Mucosa of gallbladder (tissue), 1 donor: ENCODE measurements at places on chromosomes 7 and 10. TPM values are rescaled to one million over a fixed set of nuclear protein-coding genes. Genes with fewer than 3 reads are reported as not detected.

FOXI2 gene
- total RNA-seq: 0.23 TPM

OPN1SW gene
- not detected for total RNA-seq

MMP21 gene
- total RNA-seq: 0.17 TPM

TUBAL3 gene
- 0.49 TPM for total RNA-seq

HTR5A gene
- total RNA-seq: not detected

CPEB3 gene
- 9.7 TPM for total RNA-seq

XRCC2 gene
- 0.69 TPM for total RNA-seq

ARID5B gene
- 50.6 TPM for total RNA-seq

UCN3 gene
- 0.58 TPM for total RNA-seq

- DNase-seq: peak; percentile 32
Observed at GRCh38 chr7:157250605-157251228, 86.1 kb upstream of the DNAJB6 start.

DNA sequence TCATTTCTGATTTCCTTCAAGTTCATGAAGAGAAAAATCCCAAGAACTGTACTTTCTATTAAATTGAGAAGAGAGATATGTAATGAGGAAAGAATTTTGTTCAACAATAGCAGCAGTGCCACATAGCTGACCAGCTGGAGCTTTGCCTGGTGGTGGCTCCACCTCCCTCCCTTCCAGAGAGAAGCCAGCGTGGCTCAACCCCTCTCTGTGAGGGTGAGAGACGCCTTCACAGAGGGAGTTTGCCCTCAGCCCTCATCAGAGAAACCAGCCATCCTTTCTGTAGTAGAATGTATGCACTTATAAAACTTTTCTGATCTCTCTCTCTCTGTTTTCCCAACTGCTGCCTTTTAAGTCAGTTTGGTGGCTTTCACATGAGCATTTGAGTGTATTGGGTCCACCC, 20.5 kb upstream of the COL1A2 start:
- peak; percentile 84 for DNase-seq

DNA sequence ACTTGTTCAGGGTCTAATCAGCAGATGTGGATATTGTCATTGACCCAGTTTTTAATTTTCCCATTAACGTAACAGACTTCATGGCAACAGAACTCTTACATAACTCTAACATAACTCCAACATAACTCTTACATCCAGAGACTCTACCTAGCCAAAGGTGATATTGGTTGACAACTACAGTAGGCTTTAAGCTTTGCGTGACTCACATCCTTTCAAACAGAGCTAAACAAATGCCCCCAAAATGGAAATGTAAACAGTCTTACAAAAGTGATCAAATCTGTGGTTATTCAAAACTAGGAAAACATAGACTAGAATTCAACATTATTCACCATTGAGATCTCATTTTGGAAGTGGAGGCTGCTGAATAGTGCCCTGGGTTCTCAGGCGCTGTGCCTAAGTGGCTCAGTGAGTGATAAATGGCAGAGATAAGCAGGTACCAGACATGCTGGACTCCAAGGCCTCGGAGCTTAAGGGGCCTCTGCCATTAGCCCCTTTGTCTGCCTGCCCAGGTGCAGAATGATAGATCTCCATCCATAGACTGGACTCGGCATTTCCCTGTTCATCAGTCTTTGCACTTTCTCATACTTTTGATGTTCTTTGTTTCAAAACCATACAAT, 34.3 kb upstream of the BTBD16 start:
- DNase-seq: no peak

DNA sequence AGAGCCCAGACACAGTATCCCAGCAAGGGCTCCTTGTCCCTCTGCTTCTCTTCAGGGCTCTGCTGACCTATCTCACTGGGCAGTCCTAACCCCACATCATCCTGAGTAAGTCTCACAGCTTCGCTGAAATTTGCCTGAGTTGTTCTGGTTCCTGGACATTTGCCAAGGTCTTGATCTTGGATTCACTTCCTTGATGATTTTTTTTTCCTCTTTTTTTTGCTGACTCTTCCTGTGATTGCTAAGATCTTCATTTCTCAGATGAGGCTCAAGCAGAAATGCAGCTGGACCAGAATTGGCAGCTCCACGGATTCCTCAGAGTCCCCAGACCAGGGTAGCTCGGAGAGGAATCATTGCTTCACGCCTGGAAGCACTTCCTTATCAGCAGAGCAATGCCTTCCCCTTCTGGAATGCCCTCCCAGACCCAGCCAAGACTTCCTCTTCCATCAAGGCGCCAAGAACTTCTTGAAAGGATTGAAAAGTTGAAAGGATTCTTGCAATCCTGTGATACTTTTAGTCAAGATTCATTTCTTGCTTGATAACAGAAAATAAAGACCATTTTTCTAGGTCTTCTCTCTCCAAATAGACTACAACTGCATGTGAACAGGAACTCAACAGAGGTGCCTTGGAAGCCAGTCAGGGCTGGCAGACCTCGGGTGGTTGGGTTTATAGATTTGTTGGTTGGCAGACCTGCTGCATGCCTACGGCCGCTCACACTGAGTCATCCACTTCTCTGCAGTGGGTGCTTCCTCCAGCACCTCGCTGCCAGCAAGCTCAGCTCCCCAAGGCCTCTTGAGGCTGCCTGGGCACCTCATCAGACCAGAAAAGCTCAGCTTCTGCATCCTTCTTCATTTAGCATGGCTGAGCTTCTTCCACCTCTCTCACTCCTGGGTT, 8.8 kb upstream of the AFAP1L2 start:
- peak; percentile 88 for DNase-seq

- no peak for DNase-seq
Observed at GRCh38 chr10:24590697-24591457, 132.8 kb downstream of the ARHGAP21 start.

- DNase-seq: no peak
Observed at GRCh38 chr10:103109821-103110220, 83.3 kb downstream of the NT5C2 start.

- DNase-seq: no peak
Observed at GRCh38 chr7:92464515-92464914, 13.2 kb downstream of the ERVW-1 start.

- DNase-seq: no peak
Observed at GRCh38 chr10:133242611-133243356, 5.1 kb downstream of the VENTX start.

DNA sequence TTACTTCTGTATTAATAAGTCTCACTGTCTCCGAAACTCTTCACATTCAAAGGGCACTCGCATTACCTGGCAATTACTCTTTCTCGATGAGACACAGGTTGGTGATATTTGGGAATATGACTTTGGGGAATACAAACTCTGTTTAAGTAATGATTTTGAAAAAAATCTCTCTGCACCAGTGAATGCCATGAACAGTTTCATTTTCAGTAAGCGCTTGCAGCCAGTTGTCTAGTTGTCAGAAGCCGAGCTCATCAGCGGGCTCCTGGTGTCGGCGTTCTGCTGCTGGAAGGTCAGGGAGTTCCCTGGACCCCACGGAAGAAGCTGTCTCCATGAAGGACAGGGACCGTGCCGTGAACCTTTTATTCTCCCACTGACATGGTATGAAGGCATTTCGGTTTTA, 57.7 kb downstream of the PTPRE start:
- DNase-seq: no peak

GRCh38 chr7:68041554-68041953, 1044.9 kb downstream of the TYW1 start:
- no peak for DNase-seq

DNA sequence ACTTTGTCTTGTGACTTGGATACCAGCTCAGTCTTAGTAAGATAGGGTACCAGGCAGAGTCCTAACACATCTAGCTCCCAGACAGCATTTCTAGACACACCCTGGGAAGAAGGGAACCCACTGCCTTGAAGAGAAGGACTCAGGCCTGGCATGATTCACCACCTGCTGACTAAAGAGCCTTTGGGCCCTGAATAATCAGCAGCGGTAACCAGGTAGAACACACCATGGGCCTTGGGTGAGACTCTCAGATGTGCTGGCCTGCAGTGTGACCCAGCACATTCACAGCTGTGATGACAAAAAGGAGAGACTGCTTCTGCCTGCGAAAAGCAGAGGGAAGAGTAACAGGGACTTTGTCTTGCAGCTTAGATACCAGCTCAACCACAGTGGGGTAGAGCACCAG, 10.4 kb upstream of the TNKS2 start:
- no peak for DNase-seq

GRCh38 chr7:27424749-27425148, 182.1 kb downstream of the EVX1 start:
- DNase-seq: no peak

DNA sequence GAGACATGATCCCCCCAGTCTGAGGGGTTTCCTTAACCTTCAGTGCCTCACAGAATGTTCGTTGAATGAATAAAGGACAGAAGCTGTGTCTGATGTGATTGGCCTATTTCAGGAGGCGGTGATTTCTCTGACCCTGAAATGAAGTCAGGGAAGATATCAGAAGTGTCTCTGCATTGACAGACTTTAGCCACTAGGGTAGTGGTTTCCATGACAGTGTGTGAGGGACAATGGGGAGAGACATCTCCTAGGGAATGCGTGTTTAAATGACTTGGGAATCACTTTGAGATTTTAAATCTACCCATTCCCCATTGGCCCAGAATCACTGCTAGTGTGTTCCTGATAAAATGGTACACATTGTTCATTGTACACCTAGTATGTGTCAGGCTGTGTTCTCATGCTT, 132.0 kb downstream of the CFAP58 start:
- DNase-seq: no peak

DNA sequence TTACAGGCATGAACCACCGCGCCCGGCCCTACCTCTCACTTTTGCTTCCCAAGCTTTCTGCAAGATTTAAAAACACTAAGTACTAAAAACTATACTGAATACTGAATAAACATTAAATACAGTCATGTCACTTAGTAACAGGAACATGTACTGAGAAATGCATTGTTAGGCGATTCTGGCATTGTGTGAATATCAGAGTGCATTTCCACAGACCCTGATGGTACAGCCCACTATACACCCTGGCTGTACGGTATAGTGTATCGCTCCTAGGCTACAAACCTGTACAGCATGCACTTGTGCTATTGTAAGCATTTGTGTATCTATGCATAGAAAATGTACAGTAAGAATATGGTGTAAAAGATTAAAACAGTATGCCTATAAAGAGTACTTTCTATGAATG, 29.1 kb downstream of the PDIA4 start:
- no peak for DNase-seq

DNA sequence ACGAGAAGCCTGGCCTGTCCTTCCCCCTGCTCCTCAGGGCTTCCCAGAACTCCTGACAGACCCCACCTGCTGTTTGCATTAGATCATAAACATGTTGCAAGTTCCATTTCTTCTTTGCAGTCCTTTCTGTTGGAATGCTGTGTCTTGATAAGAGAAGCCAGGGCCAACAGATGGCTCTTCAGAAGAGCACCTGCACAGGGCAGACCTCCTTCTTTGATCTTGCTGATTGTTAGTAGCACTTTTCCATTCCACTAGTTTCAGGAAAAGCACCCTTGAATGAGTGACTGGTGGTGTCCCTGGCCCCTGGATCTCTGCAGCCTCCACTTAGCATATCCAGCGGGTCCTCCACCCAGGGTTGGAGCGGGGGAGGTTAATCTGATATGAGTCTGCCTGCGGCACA, 243.2 kb downstream of the GFRA1 start:
- DNase-seq: no peak
